ENCODE measurements at places on chromosomes 3 and 15. TPM values are rescaled to one million over a fixed set of nuclear protein-coding genes. Genes with fewer than 3 reads are reported as not detected.

DNA sequence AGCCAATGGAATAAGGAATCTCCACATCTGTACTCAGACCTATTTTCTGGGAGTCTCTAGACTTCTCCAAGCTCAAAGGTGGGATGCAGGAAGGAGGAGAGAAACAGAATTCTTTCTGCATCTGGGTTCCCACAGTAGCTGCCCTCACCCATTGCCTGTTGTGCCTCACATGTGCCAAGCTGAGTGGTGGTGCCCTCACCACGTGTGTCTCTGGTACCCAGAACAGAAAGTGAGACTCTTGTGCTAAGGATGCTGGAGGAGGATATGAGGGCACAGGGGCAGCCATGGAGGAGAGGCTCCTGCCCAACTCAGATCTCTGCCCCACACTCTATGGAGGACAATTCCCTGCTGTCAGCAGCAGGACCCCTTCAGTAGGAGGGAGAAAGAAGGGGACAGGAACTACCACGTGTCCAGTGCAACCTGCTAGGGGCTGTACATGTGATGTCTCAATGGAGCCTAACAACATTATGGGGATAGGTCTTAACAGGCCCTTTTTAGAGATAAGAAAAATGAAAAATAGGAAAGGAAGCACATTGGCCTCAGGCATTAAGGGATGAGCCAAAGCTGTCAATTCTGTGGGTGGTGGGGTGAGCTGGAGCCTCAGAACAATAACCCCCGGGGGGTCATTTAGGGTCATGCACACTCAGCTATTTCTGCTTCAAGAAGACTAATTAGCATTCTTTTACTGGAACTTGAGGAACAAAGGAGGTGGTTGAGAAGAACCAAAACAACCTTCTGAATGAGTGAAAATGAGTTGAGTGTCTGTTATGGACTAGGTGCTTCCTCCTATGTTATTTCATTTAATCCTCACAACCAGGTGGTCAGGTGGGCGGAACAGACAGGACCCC lies 16.3 kb upstream of the NOX5 start:
- no peak for DNase-seq

Gene EOMES
- 0.09 TPM for total RNA-seq

Gene ERICH6
- not detected for total RNA-seq

- no peak for DNase-seq
Observed at GRCh38 chr3:119795849-119796248, 13.9 kb downstream of the NR1I2 start.
